ENCODE measurements at places on chromosomes 3 and 15. TPM values are rescaled to one million over a fixed set of nuclear protein-coding genes. Genes with fewer than 3 reads are reported as not detected.

MYL3 gene
- polyA plus RNA-seq = 0.63 TPM

FAM3D gene
- polyA plus RNA-seq = not detected

RYK gene
- 94.9 TPM for polyA plus RNA-seq

IMPG2 gene
- 0.22 TPM for polyA plus RNA-seq

ECE2 gene
- polyA plus RNA-seq = 0.43 TPM

ATP13A3 gene
- 13.7 TPM for polyA plus RNA-seq

LYZL4 gene
- not detected for polyA plus RNA-seq

ALG3 gene
- polyA plus RNA-seq = 17.8 TPM

GABRA5 gene
- not detected for polyA plus RNA-seq

FBXW12 gene
- polyA plus RNA-seq = 0.33 TPM

GOLGA6L10 gene
- 1.7 TPM for polyA plus RNA-seq

SLC51A gene
- 10.5 TPM for polyA plus RNA-seq

OIP5 gene
- 1.5 TPM for polyA plus RNA-seq

MUSTN1 gene
- 30.0 TPM for polyA plus RNA-seq

RAD51 gene
- polyA plus RNA-seq = 1.8 TPM

PLS1 gene
- polyA plus RNA-seq = 0.94 TPM

CDHR4 gene
- polyA plus RNA-seq = 0.16 TPM

SEMA3F gene
- polyA plus RNA-seq = 8.3 TPM

VEPH1 gene
- 1.3 TPM for polyA plus RNA-seq

C3orf49 gene
- polyA plus RNA-seq = not detected

MBD4 gene
- polyA plus RNA-seq = 28.0 TPM

MESP1 gene
- polyA plus RNA-seq = 0.33 TPM

PBRM1 gene
- polyA plus RNA-seq = 19.8 TPM

RTP3 gene
- polyA plus RNA-seq = not detected

HOMER2 gene
- 3.5 TPM for polyA plus RNA-seq

RHOA gene
- 297 TPM for polyA plus RNA-seq

LDHAL6B gene
- not detected for polyA plus RNA-seq

CNOT10 gene
- 24.1 TPM for polyA plus RNA-seq

FRMD5 gene
- 0.17 TPM for polyA plus RNA-seq

LRRC49 gene
- 11.9 TPM for polyA plus RNA-seq

THAP10 gene
- 3.7 TPM for polyA plus RNA-seq

TIGIT gene
- polyA plus RNA-seq = 1.00 TPM

KIF7 gene
- 9.0 TPM for polyA plus RNA-seq

NDN gene
- polyA plus RNA-seq = 105 TPM

MEX3B gene
- 7.6 TPM for polyA plus RNA-seq

GDPGP1 gene
- polyA plus RNA-seq = 3.0 TPM

ZNF80 gene
- polyA plus RNA-seq = not detected

LMOD3 gene
- polyA plus RNA-seq = 0.36 TPM

STOML1 gene
- polyA plus RNA-seq = 12.1 TPM

ABTB1 gene
- polyA plus RNA-seq = 64.4 TPM

DENND4A gene
- polyA plus RNA-seq = 15.5 TPM

DNAJA4 gene
- polyA plus RNA-seq = 23.7 TPM

MKRN3 gene
- 0.61 TPM for polyA plus RNA-seq

GRAMD2A gene
- 0.45 TPM for polyA plus RNA-seq

TTLL13 gene
- 0.04 TPM for polyA plus RNA-seq

SLC2A2 gene
- polyA plus RNA-seq = not detected
